Left kidney (tissue), 8 donors: ENCODE measurements at places on chromosomes 12 and 14. TPM values are rescaled to one million over a fixed set of nuclear protein-coding genes. Genes with fewer than 3 reads are reported as not detected.

The ANKRD33 gene
- 0.17 TPM for polyA plus RNA-seq

The AHSA1 gene
- 218 TPM for polyA plus RNA-seq

The SAMD15 gene
- polyA plus RNA-seq, result 12.7 TPM

The LPAR5 gene
- polyA plus RNA-seq, result 0.91 TPM

The KIF26A gene
- 6.4 TPM for polyA plus RNA-seq

The DEPDC4 gene
- polyA plus RNA-seq, result 7.2 TPM

DNA sequence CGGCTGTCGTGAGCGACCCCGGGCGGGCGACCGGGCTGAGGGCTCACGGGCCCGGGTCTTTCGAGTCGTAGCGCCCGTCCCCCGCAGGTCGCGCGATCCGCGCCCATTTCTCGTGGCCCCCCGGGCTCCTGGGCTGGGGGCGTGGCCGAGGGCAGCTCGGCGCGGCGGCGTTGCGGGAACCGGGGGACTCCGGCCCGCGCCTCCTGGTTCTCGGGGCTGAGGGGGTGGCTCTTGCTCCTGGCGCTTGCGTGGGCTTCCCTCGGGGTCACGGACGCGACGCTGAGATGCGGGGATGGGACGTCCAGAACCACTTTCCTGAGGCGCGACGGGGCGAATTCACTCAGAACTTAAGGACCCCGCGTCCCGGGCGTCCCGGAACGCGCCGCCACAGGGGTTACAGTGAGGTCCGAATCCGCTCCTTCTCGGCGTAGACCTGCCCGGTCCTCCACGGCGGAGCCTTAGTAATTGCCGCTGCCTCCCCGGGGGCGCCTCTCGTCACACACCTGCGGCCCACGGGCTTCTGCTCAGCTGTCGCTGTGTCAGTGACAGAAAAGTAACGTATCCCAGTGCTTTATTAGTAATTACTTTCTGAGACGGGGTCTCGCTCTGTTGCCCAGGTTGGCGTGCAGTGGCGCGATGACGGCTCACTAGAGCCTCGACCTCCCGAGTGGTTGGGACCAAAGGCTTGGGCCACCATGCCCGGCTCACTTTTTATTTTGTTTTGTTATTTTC is 606 bp downstream of the EP400 start:
- no peak for DNase-seq

GRCh38 chr14:87952307-87953094 is 40.5 kb downstream of the GALC start:
- DNase-seq, result no peak

- no peak for DNase-seq
Observed at GRCh38 chr12:10115890-10116289, 14.1 kb downstream of the CLEC7A start.

DNA sequence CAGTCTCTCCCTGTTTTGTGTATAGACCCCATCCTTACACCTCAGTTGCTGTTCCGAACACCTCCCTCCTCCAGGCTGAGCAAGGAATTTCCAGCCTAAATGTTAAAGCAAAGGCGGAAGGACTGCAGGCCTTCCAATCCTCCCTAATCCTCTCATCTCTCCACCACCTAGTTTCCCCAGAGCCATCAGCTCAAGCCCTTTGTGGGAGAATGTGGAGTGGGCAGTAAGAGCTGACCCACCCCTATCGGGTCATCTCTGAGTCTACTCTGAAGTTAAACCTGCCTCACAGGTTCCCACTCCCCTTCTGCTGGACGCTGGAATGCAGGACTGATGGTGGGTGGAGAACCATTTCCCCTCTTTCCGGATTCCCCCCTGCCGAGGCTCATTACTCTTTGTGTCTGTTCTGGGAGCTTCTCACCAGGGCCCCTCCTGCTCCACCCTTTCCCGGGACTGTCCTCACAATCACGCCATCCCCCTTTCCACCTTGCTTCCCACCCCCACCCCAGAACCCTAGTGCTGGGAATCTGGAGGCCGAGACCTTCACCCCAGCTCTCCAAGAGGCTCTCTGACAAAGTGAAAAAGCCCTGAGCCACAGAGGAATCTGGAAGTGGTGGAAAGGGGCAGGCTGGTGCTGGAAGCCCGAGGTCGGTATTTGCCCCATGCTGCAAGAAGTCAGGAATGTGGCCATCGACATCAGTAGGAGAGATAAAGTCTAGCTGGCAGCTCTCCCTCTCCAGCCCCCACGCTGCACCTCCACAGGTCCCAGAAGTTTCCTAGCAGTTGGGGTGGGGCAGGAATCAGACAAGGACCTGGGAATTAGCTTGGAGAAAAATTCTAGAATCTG is 3.3 kb upstream of the KRT18 start:
- DNase-seq, result no peak

GRCh38 chr12:62817556-62818271 is 117.2 kb downstream of the PPM1H start:
- DNase-seq, result peak; percentile 41

DNA sequence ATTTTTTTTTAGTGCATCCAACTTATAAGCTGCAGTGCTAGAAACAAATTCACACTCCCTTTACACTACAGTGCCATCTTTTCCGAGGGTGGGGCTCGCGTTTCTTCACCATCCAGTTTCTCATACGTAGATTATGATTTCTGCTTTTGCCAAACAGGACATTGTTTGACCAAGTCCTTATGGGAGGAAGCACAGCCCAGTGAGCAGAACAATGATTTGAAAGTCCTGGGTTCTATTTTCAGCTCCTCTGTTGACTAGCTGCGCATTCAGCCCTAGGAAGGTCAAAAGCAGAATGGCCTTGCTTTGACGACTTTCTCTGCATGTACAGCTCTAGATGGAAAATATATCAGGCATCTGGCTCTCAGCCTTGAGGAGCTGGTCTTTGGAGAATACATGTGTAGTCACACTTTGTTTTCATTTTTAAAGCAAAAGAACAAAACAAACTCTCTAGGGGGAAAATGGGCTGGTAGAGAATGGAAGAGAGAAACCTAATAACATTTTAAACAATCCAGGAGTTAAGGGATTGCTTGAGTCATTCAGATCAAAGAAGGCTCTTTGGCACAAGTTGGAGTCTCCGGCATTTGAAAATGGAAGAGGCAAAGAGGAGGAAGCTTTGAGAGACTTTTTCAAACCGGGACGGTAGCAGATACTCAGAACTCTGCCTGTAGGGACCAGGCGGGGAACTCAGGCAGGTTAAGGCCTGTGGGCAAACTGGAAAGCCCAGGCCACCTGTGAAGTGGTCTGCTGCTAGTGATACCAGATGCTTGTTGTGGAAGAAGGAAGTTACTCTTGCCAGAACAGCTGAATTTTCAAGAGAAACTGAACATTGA is 257.3 kb upstream of the PLEKHG7 start:
- no peak for DNase-seq

GRCh38 chr12:93243689-93244513 is 133.8 kb upstream of the NUDT4 start:
- DNase-seq, result peak; percentile 59

DNA sequence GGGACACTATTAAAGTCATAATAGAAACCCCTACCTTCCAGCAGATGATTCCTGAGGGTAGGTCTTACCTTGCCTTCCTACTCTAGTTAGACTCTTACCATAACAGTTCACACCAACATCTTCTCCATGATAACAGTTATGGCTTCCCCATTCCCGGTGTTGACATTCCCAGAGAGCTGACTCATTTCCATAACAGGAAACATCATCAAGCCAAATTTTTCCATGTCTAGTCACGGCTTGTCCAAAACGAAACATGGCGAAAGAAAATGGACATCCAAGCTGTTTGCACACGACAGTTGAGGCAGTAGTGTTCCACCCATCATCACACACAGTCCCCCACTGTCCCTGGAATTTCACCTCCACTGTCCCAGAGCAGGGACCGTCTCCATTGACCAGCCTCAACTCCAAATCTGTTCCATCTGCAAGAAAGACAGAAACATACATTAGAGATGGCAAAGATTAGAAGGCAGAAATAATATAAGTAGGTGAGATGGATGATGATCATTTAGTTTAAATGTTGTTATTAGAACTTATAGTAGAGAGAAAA is 10.6 kb downstream of the CD163L1 start:
- no peak for DNase-seq

GRCh38 chr14:105861985-105862465 is 335.6 kb downstream of the TMEM121 start:
- no peak for DNase-seq

- no peak for DNase-seq
Observed at GRCh38 chr12:84183576-84183975, 729.0 kb downstream of the SLC6A15 start.

GRCh38 chr12:23813206-23813605 is 136.3 kb downstream of the SOX5 start:
- no peak for DNase-seq

DNA sequence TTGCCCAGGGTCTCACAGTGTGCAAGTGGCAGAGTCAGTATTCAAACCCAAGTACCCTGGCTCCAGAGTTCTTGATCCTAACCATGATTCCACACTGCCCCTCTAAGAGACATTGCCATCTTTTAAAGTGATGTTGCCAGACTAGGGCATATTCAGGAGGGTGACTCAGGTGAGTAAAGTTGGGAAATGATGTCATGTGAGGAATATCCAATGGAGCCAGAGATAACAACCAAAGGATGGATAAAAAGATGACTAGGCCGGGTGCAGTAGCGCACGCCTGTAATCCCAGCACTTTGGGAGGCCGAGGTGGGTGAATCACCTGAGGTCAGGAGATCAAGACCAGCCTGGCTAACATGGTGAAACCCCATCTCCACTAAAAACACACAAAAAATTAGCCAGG is 85.6 kb downstream of the SMOC1 start:
- no peak for DNase-seq

GRCh38 chr14:23008831-23009230 is 1.1 kb downstream of the C14orf93 start:
- no peak for DNase-seq

DNA sequence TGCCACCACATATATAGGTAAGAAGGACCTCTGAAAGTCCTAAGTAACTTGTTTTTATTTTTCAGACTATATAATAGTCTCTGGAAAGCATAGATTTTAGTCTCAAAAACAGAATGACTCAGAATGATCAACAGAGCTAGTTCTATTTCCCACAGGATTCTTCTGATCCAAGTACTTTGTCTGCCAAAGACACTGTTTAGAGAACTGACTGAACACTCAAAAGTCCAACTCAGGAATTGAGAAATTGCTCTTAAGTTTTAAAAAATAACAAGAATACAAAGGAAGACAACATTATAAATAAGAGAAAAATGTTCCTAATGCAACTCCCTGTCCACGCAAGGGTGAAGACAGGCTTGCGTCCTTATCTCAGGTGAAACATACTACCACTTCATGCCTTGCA is 29.0 kb downstream of the LGMN start:
- no peak for DNase-seq

- peak; percentile 93 for DNase-seq
Observed at GRCh38 chr14:22570132-22570949, 18.7 kb downstream of the DAD1 start.

DNA sequence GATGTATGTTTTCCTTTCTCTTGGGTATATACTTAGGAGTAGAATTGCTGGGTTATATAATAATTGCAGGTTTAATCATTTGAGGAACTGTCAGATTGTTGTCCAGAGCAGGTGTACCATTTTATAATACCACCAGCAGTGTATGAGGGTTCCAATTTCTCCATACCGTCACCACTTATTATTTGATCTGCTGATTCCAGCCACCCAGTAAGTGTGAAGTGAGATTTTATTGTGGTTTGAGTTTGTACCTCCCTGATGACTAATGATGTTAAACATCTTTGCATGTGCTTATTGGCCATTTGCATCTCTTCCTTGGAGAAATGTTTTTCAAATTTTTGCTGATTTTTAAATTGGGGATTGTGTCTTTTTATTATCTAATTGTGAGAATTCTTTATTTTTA is 15.1 kb downstream of the NCKAP5L start:
- no peak for DNase-seq

DNA sequence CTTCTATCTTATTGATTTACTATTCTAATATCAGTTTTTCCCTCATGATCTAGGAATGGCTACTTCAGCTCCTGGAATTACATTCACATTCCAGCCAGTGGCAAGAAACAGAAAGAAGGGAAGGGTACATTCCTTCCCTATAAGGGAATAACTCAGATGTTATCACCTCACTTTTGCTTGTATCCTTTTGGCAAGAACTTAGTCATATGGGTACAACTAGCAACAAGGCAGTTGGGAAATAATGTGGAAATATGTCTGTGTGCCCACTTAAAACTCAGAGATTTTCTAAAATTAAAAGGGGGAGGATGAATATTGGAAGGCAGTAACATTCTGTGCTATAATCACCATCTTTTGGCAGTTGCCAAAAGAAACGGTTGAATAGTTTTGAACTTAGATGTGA is 85.6 kb downstream of the MSRB3 start:
- no peak for DNase-seq

- DNase-seq, result no peak
Observed at GRCh38 chr14:69688299-69688649, 76.9 kb downstream of the SUSD6 start.

DNA sequence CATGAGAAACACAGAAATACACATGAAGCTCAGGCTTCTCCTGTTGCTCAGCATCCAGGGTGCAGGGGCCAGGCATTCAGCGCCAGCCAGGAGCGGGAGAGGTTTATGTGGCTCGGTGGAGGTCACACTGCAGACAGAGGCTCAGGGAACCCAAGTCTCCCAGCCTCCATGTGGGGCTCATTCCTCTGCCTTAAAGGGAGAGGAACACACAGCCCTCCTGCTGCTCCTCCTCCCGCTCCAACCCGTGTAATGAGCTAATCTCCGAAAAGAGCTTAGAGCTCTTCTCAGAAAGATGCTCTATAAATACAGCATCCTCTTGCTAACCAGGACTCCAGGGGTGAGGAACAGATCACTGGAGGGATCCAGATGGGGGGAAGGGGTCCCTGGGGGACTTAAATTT is 28.2 kb downstream of the FGF6 start:
- no peak for DNase-seq

DNA sequence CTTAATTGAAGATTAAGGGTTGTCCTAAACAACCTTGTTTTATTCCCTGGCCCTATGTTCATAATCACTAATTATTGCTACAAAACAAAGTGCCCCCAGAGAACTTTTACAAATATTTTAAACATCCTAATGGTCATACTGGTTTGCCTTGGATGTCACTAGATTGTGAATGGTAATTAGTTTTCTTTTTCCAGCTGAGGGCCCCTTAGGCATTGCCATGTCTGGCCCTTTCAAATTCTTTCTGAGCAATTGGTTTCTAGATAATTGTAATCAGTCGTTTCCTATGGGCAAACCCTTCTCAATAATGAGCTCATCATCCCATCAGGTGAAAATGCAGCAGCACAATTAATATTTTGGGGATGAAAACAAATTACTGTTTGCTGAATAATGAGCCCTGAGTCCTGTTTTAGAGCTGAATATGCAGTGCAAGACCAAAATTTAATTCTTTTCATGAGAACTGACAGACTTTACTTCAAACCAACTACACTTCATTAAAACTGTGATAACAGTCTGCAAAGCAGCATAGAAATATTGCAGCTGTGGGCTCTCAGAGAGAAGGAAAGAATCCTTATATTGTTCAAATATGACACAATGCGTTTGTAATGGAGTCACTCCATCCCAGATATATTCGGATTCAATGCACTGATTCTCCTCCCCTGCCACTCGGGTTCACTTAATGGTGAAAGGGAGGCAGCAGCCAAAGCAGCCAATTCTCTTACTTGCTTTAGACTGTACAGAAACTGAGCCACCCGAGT is 67.7 kb upstream of the ARHGAP5 start:
- no peak for DNase-seq

- DNase-seq, result peak; percentile 30
Observed at GRCh38 chr14:74478996-74479635, 14.0 kb downstream of the NPC2 start.
